CD4-positive, alpha-beta T cell treated with Interleukin-4 for 1 hour (primary cell): ENCODE measurements at places on chromosomes 3 and 15.

DNA sequence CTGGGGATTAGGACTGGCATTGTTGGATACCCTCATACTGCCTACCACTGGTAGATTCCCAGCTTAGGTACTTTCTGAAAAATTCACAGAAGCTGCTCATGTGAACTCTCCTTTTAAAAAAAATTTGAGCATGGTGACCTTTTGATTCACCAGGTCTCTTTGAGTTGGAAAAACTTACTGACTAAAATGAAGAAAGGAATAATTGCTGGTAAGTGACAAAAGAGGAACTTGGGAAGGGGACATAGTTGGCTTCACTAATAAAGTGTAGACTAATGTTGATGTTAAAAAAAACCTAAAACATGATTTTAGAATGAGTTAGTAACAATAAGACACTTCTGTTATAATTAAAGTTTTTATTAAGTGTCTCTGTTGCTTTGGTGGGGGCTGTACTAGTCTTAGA is 8.6 kb downstream of the VPS8 start:
- DNase-seq, result no peak

DNA sequence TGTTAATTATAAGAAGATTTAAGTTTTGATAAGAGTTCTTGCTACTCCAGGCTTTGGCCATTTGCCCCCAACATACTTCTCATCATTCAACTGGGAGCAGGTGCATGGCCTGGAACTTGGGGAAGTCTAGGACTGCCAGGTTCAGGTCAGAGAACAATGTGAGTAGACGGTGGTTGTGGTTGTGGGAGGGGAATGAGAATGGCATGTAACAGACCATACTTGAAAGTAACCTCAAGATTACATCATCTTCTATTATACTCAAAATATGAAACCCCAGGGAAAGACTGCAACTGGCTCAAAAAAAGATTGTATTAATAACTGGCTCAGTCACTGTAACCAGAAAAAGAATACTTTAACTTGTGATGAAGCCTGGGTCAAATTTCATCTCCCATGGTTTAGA is 364.9 kb upstream of the DPPA4 start:
- DNase-seq, result no peak

DNA sequence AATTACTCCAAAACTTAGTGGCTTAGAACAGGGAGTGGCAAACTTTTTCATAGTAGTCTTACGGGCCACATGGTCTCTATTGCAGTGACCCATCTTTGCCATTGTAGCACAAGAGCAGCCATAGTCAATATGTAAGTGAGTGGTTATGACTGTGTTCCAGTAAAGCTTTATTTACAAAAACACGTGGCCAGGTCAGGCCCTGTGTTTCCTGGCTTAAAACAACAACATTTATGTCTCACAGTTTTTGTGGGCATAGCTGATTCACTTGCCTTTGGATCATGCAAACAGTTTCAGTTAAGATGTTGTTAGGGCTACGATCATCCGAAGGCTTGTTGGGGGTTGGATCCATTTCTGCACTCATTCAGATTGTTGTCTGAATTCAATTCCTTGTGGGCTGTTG is 103.8 kb downstream of the CHCHD6 start:
- no peak for DNase-seq

DNA sequence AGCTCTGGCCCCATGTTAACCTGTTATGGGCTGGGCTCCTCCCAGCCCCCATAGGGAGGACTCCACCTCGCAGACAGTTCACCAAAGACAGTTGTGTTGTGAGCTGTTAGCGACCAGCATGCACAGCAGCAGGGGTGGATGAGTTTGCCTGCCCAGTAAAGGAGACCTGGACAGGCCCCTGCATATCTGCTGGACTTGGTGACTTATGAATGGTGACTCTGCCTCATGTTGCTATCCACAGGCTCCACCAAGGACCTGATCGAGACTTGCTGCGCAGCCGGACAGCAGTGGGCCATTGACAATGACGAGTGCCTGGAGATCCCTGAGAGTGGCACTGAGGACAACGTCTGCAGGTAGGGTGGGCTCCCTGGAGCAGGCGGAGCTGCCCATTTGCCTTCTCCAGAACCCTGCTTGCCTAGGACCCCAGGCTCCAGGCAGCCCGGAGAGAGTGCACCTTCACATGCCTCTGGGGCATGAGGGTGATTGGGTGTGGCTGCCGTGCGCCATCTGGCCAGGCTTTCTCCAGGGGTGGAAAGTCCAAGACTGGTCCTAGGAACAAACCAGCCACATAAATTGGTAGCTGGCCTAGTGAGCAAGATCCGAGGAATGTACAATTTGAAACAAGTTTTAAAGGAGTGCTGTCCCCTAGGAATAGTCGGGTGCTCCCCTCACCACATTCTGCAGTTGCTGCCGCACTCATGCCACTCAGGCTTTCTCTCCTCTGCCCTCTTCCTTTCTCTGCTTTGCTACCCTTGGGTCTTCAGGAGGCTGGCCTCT is 59.1 kb downstream of the FBLN2 start:
- DNase-seq, result no peak

- no peak for DNase-seq
Measured at GRCh38 chr15:100259266-100259665, 82.5 kb downstream of the ADAMTS17 start.

GRCh38 chr3:114508208-114508607 is 214.4 kb downstream of the TIGIT start:
- no peak for DNase-seq

- no peak for DNase-seq
Measured at GRCh38 chr3:46460051-46460450, 4.7 kb downstream of the LTF start.

DNA sequence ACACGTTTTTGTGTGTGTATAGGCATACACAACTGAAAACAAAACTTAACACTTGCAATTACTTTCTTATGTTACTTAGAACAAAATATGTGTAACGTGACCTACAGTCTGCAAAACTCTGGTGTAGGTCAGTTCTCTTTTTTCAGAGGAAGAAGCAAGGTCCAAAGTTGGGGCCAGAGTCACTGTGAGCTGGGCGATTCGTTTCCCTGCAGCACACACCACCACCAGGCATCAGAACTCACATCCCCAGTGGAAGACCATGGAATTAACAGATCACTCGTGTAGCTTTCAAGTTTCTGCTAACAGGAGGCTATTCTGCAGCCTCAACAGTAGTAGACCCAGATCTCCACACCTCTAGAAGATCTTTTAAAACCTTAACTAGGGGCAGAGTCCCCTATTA is 25.8 kb downstream of the ANP32A start:
- DNase-seq, result no peak

DNA sequence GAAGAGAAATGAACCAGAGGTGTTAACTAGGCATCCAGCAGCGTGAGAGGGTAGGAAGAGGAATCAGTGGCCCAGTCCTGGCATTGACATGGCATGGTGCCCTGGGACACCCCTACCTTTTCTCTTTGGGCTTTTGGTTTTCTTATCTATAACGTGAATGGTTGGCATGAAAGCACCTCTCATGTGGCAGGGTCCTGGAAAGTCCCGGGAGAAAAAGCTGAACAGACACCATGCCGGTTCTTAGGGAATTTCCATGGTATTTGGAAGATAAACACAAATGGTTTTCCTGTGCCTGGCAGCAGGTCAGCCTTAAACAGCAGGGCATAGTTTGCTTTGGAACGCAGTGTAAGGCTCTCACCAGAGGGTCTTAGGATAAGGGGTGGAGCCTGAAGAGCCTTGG is 15.4 kb downstream of the ARNT2 start:
- no peak for DNase-seq

DNA sequence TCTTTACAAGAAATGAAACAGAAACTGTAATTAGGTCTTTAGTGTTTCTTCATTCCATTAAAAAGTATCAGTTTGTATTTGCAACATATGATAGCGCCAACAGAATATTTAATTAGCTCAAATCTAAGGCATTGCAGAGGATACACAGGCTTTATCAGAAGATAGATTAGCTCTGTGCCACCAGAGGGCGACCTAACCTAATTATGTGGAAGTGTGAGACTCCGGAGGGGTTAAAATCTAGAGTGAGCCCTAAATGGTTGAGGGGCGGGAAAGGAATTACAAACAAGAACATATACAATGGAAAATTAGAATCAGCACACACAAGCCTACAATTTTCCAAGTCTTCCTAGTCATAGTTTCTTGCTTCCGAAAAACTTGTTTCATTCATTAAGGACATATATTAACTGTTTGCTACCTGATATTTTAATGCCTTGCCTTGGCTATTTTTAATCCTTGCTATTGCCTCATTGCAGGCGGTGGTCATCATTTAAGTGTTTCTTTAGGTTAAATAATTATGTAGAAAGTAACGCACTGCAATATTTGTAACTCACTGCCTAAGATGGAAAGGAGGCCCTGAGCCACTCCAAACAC is 18.0 kb upstream of the RYR3 start:
- DNase-seq, result peak; percentile 25

DNA sequence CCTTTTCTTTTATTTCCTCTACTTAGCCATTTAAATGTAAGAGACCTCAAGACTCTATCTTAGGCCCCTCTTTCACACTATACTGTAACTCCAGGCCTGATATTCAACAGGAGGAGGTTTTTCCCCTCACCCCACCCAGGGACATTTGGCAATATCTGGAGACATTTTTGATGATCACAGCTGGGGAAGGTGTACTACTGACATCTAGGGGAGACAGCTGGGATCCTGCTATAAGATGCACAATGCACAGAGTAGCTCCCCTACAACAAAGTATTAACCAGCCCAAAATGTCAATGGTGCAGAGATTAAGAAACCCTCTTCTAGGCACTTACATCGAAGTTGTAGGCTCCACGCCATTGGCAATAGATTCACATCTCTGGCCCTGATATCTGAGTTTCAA is 517.5 kb upstream of the UBE2E2 start:
- DNase-seq, result no peak
